ENCODE measurements at places on chromosomes 1 and 21. TPM values are rescaled to one million over a fixed set of nuclear protein-coding genes. Genes with fewer than 3 reads are reported as not detected.

GRCh38 chr1:200342511-200343311 is 67.1 kb downstream of the ZNF281 start:
- H3K27ac ChIP-seq: no peak overlapping the region
- H3K36me3 ChIP-seq: no peaks in the 10 kb centered on the region
- no peak overlapping the region for H3K4me3 ChIP-seq
- no peak for DNase-seq
- no peaks in the 10 kb centered on the region for H3K27me3 ChIP-seq
- H3K4me1 ChIP-seq: no peaks in the 10 kb centered on the region

DNA sequence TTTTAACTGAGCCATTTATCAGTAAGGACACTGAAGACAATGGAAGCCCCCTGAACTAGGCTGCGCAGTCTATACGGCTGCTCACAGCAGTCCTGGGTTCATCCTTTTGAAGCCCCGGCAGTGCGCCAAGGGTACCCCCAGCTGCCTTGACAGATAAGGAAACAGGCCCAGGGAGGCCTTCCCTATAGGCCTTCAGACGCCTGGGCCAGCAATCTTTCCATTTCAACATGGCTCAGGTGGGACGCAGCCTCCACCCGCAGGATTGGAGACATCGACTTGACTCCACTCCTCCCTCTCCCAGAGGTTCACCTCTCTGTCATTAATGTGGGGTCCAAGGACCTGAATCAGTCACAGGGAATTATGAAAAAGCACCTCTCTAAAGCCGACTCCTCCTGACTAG is 2.8 kb upstream of the LYPD8 start:
- peaks cover 19% of the 10 kb centered on the region for H3K4me1 ChIP-seq
- H3K4me3 ChIP-seq: no peak overlapping the region
- no peaks in the 10 kb centered on the region for H3K27me3 ChIP-seq
- H3K27ac ChIP-seq: peak overlapping the region; percentile 8
- DNase-seq: no peak

DNA sequence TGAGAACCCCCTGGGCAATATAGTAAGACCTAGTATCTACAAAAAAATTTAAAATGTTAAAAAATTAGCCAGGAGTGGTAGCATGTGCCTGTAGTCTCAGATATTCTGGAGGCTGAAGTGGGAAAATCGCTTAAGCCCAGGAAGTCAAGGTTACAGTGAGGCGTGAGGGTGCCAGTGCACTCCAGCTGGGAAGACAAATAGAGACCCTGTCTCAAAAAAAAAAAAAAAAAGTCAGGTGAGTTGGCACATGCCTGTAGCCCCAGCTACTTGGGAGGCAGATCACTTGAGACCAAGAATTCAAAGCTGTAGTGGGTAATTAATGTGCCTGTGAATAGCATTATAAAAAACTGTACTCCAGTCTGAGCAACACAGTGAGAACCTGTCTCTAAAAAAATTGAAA is 4.6 kb downstream of the BECN2 start:
- H3K27me3 ChIP-seq: no peaks in the 10 kb centered on the region
- no peak overlapping the region for H3K4me3 ChIP-seq
- H3K4me1 ChIP-seq: no peaks in the 10 kb centered on the region
- H3K36me3 ChIP-seq: no peaks in the 10 kb centered on the region

DNA sequence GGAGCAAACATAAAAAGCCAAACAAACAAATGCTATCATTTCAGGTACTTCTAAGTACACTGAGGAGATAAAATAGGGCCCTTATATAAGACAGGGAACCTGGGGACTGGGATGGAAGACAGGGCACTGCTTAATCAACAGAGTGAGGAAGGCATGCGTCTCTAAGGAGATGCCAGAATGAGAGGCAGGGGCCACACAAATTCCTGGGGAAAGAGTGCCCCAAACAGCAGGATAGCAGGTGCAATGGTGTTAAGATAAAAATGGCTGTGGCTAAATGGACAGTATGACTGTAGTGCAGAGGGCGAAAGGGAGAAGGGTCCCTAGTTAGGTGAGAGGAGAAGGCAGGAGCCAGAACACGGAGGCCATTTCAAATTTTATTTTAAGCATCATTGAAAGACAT is 113.9 kb downstream of the ZBTB18 start:
- no peaks in the 10 kb centered on the region for H3K27me3 ChIP-seq
- no peak overlapping the region for H3K27ac ChIP-seq
- H3K4me3 ChIP-seq: no peak overlapping the region
- DNase-seq: no peak
- no peaks in the 10 kb centered on the region for H3K36me3 ChIP-seq

- no peak for DNase-seq
- no peaks in the 10 kb centered on the region for H3K4me1 ChIP-seq
- H3K36me3 ChIP-seq: no peaks in the 10 kb centered on the region
- no peak overlapping the region for H3K4me3 ChIP-seq
- H3K27ac ChIP-seq: no peak overlapping the region
These were observed 576.6 kb downstream of the ADGRL2 start for GRCh38 chr1:82377201-82377884.

DNA sequence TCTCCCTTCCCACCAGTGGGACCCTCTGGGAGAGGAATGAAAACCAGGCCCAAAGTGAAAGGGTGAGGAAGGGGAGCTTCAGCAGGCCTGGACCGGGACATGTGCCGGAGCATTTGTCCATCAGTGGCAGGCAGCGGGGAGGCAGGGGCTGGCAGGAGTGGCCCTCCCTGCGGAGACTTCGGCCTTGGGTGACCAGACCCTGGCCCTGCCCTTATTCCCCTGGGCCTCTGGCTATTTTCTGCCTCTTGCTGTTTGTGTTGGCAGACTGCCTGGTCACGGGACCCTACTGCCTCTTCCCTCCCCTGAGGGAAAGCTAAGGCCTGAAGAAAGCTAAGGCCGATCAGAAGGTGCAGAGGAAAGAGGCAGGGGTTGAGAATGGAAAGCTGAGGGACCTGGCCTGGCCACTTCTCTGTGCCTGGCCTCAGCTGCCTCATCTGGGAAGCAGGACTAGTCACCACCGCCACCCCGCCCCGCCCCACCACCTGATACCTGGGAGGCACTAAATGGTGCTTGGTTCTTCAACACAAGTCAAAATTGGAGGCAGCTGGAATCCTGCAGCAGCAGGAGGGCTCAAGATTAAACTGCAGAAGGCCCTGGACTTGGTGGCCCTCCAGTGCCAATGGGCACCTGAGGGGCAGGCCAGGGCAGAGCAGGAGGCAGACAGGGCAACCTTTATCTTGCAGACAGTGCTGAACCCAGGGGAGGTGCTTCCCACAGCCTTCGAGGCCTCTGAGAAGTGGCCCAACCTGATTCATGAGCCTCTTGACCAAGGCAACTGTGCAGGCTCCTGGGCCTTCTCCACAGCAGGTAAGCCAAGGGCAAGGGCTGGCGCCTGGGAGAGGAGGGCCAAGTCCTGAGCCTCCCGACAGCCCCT is 7.9 kb downstream of the TINAGL1 start:
- H3K27ac ChIP-seq: peak overlapping the region; percentile 67
- no peaks in the 10 kb centered on the region for H3K27me3 ChIP-seq
- peak; percentile 75 for DNase-seq

DNA sequence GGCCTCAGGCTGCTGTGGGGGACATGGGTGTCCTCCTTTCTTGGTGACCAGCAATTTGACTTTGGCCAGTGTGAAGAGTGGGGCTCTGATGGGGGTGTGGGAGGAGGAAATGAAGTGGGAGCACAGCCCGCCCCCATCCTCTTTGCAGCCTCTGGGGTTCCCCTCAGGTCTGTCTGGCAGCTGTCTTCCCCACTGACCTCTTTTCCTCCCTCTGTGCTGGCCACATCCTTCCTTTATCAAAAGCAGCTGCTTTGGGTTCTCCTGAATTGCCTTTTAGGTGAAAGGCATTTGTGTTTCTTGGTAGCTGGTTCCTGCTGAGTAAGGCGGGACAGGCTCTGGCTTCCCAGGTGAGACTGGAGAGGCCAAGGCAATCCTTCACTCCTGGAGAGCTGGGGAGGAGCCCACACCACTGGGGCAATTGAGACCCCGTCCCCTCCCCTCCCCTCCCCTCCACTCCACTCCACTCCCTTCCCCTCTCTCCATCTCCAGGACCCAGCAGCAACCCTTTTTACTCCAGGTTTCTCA is 24.9 kb downstream of the PCAT6 start:
- H3K27me3 ChIP-seq: no peaks in the 10 kb centered on the region
- no peaks in the 10 kb centered on the region for H3K4me1 ChIP-seq
- no peak for DNase-seq
- no peak overlapping the region for H3K27ac ChIP-seq

DNA sequence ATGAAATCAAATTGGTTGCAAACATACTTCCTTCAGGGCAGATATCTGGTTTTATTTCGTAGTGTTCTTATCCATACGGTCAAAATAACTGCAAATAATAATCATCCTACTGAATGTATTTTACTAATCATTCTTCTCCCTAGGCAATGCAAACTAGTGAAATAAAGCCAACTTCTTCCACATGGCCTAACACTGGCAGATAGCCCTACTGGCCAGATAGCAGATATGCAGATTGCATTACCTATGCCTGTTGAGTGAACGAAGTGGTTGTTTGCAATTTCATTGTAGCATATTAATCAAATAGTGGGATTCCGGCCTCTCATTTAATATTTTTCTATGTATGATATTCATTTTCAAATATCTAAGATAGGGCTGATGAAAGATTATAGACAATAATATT is 116.2 kb downstream of the CENPF start:
- no peaks in the 10 kb centered on the region for H3K4me1 ChIP-seq
- no peak overlapping the region for H3K4me3 ChIP-seq
- DNase-seq: no peak
- H3K27ac ChIP-seq: no peak overlapping the region

DNA sequence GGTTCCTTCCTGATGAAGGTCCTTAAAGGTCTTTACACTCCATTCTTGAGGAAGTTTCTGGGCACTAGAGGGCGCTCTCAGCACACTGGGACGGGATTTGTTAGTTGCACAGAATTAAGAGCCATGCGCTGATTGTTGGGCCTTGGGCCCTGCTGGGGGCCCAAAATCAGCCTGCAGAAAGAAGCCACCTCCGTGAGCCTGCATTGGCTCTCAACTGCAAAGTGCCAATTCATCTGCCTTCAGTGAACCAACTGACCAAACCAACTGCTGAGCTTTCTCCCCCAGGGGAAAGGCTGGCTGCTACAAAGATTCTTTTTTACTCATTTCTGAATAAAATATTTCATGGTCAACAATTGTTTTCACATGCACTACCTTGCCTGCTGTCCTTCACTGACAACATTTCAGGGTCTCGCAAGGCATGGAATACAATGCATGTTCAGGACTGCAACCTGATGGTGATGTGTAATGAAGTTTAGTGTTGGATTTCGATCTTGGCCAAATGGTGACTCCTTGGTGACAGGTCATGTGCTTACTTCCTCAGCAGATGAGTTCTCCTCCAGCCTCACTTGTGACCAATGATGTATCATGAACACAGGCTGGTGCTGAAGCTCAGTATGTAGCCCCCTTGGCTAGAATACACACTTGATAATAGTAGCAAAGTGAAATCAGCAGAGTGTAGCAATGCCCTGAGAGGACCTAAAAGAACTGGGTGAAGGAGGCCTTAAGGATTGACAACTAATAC is 45.7 kb upstream of the PRDX6 start:
- H3K27ac ChIP-seq: no peak overlapping the region
- peak; percentile 86 for DNase-seq
- H3K36me3 ChIP-seq: no peaks in the 10 kb centered on the region
- H3K4me3 ChIP-seq: no peak overlapping the region

DNA sequence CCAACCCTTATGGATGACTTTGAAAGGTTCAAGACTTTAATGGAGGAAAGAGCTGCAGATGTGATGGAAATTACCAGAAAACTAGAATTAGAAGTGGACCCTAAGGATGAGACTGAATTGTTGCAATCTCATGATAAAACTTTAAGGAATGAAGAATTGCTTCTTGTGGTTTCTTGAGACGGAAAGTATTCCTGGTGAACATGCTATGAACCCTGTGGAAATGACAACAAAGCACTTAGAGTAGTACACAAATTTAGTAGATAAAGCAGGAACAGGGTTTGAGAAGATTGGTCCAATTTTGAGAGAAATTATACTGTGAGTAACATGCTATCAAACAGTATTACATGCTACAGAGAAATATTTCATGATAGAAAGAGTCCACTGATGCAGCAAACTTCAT is 215.4 kb downstream of the OMA1 start:
- no peak overlapping the region for H3K4me3 ChIP-seq
- H3K36me3 ChIP-seq: no peaks in the 10 kb centered on the region
- no peak overlapping the region for H3K27ac ChIP-seq
- no peak for DNase-seq
- no peaks in the 10 kb centered on the region for H3K27me3 ChIP-seq
- H3K4me1 ChIP-seq: no peaks in the 10 kb centered on the region

GRCh38 chr1:171506525-171507304 is 21.4 kb downstream of the PRRC2C start:
- no peaks in the 10 kb centered on the region for H3K36me3 ChIP-seq
- peaks cover 29% of the 10 kb centered on the region for H3K4me1 ChIP-seq
- no peak overlapping the region for H3K27ac ChIP-seq
- no peaks in the 10 kb centered on the region for H3K27me3 ChIP-seq
- no peak for DNase-seq

DNA sequence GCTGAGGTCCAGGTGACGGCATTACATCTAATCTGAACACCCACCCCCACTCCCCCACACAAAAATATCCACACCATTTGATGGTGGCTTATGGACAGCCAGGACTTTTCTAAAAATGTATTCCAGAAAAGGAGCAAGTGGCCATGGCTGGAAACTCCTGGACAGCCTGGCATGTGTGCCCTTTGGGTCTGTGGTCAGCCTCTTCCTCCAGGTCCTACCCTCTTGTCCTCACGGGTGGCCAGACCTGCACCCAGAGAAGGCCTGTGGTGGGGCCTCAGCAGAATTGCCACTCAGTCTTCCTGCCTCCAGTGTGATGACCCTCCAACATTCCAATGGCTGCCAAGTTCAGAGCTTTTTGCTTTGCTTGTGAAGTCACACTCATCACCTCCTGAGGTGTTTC is 600.6 kb downstream of the AJAP1 start:
- DNase-seq: no peak
- no peaks in the 10 kb centered on the region for H3K27me3 ChIP-seq
- no peak overlapping the region for H3K27ac ChIP-seq

DNA sequence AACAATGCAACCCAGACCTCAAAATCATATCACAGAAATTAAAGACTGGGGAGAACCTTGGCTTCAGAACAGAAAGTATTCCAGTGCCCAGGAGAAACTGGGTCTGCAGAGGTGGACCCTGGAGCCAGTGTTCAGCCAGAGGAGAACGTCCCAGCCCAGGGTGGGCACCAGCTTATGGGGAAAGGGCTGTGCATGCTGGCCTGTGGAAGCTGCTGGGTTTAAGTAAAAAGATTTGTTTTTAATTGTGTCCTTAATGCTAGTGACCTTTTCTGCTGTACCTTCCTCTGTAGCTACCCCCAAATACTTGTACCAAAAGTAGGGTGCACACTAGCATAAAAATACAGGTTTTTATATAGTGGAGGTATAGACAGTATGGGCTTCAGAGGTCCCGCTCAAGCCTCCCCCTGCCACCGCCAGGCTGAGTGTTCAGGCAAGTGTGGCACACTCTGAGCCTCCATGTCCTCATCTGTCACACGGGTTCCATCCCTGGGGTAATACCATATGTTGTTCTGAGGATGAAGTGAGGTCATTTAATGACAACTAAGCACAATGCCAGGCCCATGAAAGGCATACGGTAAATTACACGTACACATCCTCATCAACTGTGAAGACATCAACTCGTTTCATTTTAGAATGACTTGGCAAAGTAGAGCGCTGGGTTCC is 47.0 kb downstream of the SLC37A1 start:
- no peak for DNase-seq
- H3K27me3 ChIP-seq: no peaks in the 10 kb centered on the region
- no peaks in the 10 kb centered on the region for H3K4me1 ChIP-seq
- H3K4me3 ChIP-seq: no peak overlapping the region
- peaks cover 12% of the 10 kb centered on the region for H3K36me3 ChIP-seq

GRCh38 chr1:116179964-116180363 is 68.8 kb downstream of the MAB21L3 start:
- DNase-seq: no peak
- H3K27ac ChIP-seq: no peak overlapping the region
- peaks cover 23% of the 10 kb centered on the region for H3K4me1 ChIP-seq
- H3K27me3 ChIP-seq: no peaks in the 10 kb centered on the region

The ZNF496 gene
- 30.0 TPM for total RNA-seq

The EDARADD gene
- 8.9 TPM for total RNA-seq

The OR2T11 gene
- 0.26 TPM for total RNA-seq

The CAMK1G gene
- total RNA-seq: 0.33 TPM
